ENCODE measurements at places on chromosomes 2 and 18.

GRCh38 chr2:240430595-240430994 lies 4.9 kb upstream of the GPC1 start:
- no peak for DNase-seq

DNA sequence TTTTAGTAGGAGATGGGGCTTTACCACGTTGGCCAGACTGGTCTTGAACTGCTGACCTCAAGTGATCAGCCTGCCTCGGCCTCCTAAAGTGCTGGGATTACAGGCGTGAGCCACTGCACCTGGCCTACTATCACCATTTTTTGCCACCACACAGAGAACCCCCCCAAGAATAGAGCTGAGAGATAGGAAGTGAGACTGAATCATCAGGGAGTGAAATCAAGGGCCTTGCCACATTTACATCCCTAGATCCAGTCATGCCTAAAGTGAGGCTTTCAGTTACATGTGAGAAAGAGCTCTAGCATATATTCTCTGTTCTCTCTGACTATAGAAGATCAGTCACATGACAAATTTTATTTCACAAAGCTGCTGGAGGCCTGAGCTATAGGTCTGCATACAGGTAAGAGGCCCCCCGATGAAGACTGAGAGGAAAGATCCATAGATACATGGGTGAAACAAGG lies 28.0 kb upstream of the KCMF1 start:
- DNase-seq, result no peak

DNA sequence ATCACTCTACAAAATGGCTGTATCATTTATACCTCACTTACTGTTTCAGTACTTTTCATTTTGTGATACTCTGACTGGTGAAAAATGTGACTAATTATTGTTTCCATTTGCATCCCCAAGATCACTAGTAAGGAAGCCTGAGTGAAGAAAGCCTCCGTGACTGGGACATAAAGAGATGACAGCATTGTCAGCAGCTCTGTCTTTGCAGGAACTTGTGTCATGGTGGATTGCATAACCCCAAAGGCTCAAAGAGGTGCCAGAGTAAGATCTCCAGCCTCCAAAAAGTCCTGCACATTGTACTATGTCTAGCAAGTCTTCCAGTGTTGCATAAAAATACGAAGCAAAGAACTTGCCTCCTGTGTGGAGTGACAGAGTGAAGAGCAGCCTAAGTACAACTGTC lies 187.5 kb upstream of the CRIM1 start:
- no peak for DNase-seq

DNA sequence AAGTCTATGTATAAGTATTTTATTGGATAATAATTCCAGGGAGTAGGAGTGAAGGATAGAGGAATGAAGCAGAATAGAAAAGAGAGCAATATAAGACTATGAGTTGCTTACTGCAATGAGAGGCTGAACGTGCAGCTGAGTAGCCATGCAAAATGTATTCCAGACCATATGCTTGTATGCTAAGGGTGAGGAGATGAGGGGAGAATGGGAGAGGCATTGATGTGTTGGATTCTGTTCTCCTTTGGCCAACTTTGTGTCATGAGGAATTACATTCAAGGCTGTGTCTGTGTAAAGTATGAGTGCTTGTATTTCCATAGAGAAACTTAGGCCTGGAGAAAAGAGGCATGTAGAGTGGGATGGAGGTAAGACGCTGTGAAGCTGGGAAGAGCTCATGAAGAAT lies 301.8 kb downstream of the ARL6IP6 start:
- DNase-seq, result no peak

GRCh38 chr2:160694631-160695030 lies 201.0 kb upstream of the RBMS1 start:
- no peak for DNase-seq

DNA sequence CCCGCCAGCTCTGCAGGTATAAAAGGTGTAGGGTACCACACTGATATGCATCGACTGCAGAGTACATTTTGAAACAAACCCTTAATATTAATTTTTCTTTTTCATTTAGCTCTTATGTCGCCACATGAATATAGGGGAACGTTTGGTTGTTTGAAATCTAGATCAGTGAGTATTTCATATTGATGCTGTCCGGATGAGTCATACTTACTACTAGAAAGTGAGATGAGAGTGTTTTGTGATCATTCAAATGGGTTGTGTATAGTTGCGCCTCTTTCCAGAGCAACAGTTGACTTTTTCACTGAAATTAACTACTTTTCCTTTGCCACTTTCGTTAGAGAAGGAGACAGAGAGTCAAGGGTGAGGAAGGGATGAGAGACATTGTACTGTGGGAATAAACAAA lies 24.6 kb downstream of the NPAS2 start:
- DNase-seq, result no peak

GRCh38 chr2:37904993-37905392 lies 20.1 kb upstream of the RMDN2 start:
- DNase-seq, result no peak

DNA sequence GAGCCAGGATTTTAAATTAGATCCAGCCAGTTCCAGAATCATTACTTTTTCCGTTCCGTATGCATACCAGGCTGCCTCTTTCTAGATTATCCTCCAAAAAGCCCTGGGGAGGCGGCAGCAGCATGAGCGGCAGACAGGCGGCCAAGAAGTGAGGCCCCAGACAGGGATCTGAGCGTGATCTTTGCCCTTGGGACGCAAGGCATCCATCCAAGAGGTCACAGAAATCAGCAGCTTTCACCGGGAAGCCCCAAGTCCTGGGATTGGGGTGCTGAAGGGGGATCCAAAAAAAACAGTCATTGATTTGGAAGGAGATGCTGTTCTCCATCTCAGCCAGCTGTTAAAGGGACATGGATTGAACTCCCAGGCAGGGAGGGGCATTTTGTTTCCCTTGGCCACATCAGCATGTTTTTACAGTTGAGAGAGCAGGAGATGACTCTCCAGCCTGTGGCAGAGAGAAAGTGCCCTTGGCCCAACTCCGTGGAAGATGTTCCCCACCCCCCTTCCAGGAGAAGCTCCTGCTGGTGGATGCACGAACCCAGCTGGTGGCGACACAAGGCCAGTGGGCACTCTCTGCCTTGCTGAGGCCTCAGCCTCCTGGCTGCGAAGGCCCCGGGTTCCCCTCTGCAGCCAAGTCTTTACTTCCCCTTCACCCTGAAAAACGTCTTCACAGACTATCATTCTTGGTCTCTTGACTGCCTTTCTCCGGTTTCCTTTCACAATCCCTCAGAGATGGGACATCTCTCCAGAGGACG lies 265.6 kb downstream of the ANAPC1 start:
- DNase-seq, result no peak

GRCh38 chr18:7742224-7742623 lies 175.1 kb downstream of the PTPRM start:
- no peak for DNase-seq

- DNase-seq, result no peak
These were observed 192.0 kb upstream of the TANK start for GRCh38 chr2:160968183-160968582.

- DNase-seq, result no peak
These were observed 31.3 kb downstream of the EXOC6B start for GRCh38 chr2:72794572-72794971.

DNA sequence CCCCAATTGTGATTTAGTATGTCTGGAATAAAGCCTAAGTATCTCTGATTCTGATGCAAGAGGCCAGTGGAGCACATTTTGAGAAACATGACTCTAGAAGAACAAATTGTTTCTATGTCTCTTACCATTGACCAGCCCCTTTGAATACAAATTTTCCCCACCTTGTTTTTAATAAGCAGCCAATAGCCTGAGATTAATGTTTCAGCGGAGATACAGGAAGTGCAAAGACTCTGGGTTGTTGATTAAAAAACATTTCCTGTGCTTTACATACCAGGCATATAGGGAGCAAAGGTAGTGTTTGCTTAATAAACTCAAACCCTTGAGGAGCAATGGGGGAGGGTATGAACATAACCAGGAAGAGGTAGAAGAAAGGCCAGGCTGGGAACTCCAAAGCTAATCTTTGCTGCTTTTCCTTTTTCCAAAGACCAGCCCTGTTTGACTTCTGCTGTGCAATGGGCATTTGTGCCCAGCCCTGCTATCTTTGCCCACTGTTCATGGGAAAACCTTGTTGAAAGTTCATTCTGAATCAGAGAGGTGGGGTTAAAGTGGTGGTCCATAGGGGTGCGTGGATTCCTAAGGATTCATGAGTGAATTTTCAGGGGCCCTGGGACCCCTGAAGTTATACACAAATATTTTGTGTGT lies 29.3 kb downstream of the UPP2 start:
- DNase-seq, result no peak

DNA sequence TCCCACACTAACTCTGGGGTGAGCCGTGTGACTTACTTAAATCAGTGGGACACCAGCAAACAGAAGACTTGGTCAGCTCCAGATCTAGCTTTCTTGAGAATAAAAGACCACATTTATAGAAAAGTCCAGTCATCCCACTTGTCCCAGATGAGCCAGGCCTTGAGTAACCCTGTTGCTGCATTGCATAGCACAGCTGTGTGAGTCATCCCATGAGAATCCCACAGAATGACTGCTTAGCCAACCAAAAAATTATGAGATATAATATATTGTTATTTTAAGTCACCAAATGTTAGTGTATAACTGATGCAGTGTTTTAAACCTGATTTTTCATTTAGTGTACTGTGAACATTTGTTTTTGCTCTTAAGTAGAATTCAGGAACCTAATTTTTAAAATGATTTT lies 94.2 kb upstream of the FSHR start:
- DNase-seq, result no peak

GRCh38 chr2:16635791-16636699 lies 29.6 kb downstream of the CYRIA start:
- DNase-seq, result no peak

DNA sequence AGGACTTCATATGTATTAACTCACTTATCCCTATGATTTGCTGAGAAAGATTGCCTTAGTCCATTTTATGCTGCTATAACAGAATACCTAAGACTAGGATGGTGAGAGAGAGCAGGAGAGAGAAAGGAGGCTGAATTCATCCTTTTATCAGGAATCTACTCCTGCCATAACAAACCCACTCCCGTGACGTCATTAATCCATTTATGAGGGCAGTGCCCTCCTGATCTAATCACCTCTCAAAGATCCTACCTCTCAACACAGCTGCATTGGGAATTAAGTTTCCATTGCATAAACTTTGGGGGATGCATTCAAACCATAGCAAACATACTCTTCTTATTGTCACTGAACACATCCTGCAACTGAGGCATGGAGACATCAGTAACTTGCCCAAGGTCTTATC lies 122.0 kb downstream of the VIT start:
- no peak for DNase-seq

GRCh38 chr18:58096658-58097057 lies 52.6 kb downstream of the NEDD4L start:
- no peak for DNase-seq

DNA sequence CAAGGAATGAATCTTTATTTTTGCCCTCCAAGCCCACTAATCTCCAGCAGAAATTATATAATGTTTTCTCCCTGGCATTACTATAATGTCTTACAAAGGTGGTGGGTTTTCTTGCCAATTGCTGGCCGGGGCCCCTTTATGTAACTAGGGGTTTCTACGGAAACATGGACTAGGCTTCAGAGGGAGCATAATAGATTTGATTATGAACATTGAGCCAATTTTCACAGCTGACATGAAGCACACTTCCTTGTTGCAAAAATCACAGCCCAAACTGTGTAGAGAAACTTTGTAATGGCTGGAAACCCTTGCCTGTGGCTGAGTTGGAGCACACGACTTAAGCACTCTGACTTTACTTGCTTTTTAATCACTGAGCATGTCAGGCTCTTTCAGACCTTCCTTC lies 3.8 kb upstream of the CYRIA start:
- DNase-seq, result no peak

GRCh38 chr2:170156592-170156991 lies 21.4 kb upstream of the MYO3B start:
- no peak for DNase-seq

GRCh38 chr2:187541086-187542085 lies 12.8 kb downstream of the TFPI start:
- no peak for DNase-seq

DNA sequence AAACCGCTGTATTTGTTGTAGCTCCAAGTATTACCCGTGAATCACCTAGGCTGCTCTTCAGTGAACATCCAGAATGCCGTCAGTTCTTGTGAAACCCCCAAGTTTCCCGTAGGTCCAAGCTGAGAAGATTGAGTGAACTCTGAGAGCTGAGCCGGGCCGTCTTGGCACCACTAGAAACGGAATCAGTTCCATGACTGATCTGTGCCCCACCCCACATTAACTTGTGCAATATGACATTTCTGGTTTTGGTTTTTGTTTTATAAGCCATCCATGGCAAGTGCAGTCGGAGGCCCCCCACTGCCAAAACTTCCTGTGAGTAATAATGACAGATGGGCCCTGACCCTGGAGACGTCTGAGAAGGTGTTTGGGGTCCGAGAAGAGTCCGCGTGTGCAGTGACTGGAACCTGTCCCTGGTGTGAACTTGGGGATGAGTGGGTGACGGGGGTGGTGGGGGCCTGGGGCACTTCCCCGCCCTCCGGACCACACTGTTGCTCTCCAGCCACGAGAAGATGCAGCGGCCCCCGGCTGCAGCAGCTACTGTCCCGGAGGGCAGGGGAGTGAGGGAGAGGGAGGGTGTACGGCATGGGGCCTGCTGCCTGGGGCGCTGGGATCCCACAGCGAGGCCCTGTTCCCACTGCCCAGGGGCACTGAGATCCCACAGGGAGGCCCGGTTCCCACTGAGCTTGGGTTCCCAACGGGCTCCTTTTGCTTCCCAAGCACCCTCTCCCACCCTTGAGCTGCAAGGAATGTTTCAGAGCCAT lies 26.5 kb downstream of the NFATC1 start:
- no peak for DNase-seq

DNA sequence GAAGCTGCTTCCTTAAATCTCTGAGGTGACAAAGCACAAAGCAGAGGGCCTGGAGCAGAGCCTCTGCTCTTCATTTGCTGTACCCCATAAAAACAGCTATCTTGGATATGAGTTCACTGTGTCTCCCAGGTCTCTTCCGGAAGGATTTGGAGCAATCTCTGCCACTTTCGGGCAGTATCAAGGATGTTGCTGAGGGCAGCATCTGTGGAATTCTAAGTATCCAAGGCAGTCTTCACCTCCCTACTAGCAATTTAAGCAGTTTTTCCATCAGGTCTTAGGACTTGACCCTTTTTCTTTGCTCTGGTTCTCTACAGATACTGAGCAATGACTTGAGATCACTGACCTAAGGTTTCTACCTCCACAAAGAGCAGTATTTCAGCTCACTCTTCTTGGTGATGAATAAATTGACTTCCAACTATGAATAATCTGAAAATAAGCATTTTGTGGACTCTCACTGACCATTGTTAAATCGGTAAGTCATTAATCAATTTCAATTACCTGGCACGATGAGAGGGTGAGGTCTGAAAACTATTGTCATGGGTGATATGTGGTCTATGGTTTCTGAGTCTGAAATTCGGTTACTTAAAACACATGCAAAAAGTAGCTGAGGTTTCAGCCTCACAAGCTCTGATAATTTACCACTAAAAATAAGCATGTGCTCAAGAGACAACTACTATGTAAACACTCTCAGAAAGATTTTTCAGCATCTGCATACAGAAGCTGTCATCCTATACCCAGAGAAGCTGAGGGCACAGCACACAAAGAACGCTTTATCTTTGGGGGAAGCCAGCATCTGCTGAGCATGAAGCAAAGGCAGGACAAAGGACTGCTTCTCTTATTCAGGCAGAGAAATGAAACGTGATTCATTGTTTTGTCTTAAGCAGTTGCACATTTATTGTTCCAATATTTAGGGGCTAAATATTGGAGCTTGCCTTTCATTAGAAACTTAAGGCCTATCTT lies 32.1 kb upstream of the SPATS2L start:
- DNase-seq, result no peak

All from stimulated activated CD8-positive, alpha-beta memory T cell treated with anti-CD3 and anti-CD28 coated beads, Interleukin-15, amount 100 ng/mL, for 24 hours (primary cell).